ENCODE measurements at places on chromosomes 2 and 18.

DNA sequence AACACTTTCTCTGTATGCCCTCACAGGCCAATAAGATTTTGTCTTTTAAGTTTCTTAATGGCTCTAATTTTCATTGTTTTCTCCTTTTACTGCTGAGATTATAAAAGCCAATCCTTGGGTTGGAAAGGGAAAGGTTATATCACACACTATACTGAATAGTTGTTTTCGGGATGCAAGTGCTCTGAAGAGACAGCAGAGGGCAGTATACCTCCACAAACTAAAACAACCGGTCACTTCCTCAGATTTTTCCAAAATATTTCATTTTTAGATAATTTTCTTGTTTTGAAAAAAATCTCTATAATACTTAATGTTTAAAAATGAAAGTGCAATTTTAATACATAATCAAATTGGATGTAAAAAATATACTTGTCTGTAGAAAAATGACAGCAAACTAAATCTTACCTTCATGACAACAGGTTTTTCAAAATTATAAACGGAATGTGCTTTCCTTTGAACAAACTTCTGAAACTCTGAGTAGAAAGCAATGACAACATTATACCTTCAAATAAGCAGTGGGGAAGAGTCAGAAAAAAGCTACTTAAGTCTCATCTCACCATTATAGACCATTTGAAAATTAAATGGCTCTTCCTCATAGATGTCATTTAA, 82.7 kb downstream of the ORC4 start:
- DNase-seq: no peak

- no peak for DNase-seq
These were observed at the start of gene PLCD4 for GRCh38 chr2:218607436-218608115. Gene PLCD4, plus strand, starts transcription at chr2:218607899. Its CDS starts 7,841 bp downstream, at chr2:218615740.

- DNase-seq: no peak
These were observed 557.9 kb downstream of the TNS1 start for GRCh38 chr2:217444932-217445331.

GRCh38 chr2:12856934-12857601, 140.3 kb downstream of the TRIB2 start:
- no peak for DNase-seq

- DNase-seq: no peak
These were observed 105.4 kb upstream of the LCLAT1 start for GRCh38 chr2:30341500-30342267.

- peak; percentile 41 for DNase-seq
These were observed 66.8 kb upstream of the ASAP2 start for GRCh38 chr2:9139491-9140443.

DNA sequence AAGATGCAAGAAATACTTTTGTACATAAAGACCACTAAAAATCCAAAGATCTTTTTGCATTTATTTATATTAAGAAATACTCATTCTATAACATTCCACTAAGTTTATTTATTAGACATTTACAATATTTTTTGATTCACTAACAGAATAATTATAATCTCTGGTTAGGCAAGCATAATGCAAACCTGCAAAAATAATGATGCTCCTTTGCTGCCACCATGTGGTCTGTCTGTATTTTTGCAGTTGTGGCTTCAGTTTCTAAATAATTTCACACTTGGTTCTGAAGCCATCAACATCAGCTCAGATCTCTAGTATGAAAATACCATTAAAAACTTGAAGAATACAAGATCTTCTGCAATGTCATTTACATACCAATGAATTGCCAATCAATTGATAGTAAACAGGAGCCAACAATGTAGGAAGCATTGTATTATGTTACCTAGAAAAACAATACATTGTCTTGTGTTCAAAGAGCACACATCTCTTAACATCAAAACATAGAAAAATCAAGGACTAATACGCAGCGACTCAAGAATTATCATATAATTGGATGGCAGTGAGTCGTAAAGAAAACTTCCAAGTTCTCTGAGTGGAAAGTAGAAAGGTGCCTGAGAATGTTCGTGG, 28.8 kb upstream of the WDR75 start:
- peak; percentile 18 for DNase-seq

GRCh38 chr18:22378672-22379282, 38.9 kb downstream of the CTAGE1 start:
- DNase-seq: no peak

DNA sequence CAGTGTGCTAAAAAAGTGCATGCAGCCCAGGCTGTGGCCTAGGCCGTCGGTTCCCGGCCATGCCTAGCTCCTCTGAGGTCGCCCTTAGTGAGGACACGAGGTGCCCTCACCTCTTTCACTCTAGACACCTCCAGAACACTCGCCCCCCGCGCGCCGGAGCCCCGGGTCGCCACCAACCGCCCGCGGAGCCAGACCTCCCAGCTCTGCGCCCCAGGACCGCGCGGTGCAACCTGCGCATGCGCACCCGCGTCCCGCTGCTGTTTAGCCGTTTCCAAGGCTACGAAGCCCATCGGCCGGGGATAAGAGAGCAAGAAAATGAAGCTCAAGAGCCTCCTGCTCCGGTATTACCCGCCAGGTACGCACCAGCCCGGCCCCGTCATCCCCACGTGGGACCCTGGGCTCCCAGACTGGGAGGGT, at the start of gene DAW1:
Gene DAW1, plus strand, starts transcription at position 257 of the 417 bp plus-strand sequence. Its CDS starts 59 bp downstream, at position 316.
- DNase-seq: peak; percentile 17

GRCh38 chr2:39678170-39678569, 12.5 kb downstream of the TMEM178A start:
- no peak for DNase-seq

DNA sequence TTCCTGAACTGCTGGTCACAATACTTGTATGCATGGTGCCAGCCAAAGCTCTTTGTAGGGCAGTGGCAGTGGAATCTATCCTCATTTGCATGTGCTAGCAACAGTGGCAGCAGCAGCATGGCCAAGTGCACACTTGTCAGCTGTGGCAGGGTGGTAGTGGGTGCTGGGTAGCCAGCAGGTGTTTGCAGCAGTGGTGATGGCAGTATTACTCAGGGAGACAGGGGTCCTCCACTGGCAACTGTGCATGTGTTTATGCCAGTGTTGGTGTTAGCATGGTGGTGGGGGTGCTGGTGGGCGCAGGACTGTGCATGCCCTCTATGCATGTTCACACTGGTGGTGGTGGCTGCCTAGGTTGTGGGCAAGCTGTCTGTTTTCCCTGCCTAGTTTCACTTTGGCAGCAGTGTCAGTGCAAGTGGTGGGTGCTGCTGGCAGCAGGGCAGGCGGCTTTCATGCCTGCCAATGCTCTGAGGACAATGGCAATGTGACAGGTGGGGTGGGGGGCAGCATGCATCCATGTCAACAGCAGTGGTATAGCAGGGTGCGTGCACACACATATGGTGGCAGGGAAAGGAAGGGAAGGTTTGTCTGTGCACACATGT, 41.2 kb downstream of the GALNT13 start:
- DNase-seq: no peak

- DNase-seq: no peak
These were observed 83.6 kb downstream of the FSHR start for GRCh38 chr2:49070716-49071115.

DNA sequence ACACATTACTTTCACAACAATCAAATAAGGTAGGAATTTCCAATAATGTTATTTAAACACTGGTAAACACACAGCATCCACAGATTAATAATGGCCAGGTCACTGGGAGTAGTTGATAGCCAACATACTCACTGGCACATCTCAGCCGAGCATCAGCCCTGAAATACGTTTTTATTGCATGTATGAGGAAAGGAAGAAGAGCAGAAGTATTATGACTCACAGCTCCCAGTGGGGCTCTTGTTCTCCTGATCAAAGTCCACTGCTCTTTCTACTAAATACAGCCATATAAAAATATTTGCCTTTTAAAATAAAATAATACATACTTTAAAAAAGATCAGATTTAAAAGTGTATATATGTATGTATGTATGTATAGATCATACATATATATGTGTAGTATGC, 999.6 kb downstream of the SUCLG1 start:
- no peak for DNase-seq

- DNase-seq: no peak
These were observed 254.6 kb downstream of the MEIS1 start for GRCh38 chr2:66689456-66690051.

DNA sequence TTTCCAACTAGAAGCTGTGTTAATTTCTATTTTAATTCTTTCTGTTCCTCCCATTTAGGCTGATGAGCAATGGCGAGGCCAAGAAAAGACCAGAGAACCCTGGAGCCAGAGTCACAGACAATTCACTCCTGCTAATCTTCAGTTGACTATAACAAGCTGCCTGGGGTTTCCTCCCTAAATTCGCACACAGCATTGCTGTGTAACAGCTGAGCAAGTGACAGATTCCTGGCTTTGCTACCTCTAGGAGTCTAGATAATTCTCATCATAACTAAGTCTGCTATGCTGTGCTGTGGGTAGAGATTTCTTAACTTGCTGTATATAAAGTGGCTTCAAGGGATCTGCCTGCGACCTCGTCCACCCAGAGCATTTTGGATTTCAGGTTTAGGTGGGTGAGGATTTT, 131.3 kb upstream of the REV1 start:
- no peak for DNase-seq

DNA sequence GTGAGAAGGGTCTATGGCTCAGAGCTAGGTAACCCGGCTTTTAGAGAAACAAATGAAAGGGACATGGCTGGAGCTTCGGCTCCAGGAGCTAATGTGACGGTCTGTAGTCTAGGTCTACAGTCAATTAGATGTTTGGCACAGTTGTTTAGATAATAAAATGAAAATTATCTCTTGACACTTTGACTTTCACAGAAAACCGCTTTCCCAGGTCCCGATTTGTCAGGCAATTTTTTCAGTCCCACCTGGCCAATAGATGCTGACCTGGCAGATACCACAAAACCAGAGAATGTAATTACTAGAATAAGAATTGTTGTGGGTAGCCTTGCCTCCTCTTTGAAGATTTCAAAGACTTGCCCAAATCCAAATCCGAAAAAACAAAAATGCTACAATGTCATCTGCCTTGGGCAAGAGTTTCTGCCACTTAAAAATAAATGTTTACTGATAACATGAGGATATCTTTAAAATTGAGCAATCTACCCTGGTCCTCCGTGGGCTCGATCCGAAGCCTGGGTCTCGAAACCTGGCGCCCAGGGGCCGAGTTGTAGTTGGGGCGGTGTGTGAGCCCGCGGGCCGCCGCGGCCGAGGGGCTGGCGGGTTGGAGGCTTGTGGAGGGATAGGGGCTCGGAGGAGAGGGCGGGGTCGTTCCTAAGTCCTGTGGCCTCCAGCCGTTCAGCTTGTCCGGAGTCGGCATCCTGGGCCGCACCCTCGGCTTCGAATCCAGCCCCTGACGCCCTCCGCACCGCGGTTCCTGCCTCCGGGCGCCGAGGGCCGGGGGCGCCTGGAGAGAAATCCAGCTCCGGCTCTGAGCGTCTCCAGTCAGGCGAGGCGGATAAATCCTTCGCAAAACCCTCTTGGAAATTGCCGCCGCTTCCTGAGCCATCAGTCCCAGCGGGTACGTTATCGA, 2.3 kb downstream of the EMX1 start:
- no peak for DNase-seq

DNA sequence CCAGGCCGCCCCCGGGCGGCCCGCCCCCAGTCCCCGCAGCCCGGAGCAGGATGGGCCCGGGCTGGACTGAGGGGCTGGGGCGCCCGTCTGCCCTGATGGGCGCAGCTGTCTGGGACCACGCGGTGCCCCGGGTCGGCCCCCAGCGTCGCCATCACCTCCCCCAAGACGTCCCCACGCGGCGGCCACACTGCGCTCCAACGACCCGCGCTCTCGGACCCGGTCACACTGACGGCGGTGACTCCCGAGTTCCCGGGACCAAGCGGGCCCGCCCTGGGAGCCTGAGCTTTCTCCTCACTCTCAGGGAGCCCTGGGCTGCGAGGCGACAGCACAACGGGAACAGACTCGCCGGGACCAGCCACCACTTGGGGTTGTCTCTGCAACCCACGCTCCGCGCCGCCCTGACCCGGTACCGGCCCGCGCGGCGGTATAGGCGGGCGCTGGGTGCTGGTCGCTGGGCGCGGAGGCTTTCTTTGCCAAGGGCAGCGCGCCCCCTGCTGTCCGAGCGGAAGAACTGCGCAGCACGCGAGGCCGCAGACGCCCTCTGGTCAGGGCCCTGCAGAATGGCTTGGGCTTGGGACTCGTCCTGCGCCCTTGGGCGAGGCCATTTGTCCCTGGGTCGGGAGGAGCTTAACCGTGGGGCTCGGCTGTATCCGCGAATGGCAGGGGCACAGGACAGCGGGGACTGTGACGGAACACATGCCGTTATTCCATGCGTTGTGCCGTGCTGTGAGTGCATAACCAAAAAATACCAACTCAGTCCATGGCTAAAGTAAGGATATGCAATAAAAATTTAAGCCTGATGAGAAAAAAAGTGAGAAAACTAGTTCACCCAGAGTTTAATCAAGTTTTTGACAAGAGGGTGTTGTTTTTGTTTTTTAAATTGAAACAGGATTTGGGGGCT, 54.8 kb upstream of the ANKRD62 start:
- DNase-seq: peak; percentile 58

- no peak for DNase-seq
These were observed 10.8 kb upstream of the AMER3 start for GRCh38 chr2:130744287-130745117.

DNA sequence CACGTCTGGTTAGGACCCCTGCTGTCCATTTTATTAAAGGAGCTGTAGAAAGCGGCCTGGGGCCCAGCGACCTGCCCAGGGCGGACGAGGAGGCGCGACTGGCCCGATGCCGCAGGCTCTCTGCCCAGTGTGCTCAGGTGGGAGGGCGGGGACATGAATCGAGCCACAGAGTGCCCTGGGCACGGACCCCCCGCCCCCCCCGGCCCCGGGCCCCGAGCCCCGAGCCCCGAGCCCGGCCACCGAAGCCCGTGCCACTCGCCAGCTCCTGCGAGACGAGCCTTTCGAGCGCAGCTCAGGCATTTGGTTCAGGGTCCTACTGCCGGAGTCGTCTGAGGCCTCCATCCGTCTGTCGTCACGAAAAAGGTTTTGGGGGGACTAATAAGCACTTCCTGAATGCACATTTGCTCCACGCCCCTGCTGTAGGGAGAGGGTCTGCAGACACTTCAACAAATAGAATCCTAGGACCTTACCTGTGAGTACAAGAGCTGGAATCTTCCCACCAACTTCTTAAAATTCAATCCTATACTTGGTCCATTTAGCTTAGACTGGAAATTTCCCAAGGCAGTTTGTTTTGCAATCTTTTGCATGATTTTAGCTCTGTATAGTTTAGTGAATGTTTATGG, 602 bp upstream of the ADAM17 start:
- no peak for DNase-seq

DNA sequence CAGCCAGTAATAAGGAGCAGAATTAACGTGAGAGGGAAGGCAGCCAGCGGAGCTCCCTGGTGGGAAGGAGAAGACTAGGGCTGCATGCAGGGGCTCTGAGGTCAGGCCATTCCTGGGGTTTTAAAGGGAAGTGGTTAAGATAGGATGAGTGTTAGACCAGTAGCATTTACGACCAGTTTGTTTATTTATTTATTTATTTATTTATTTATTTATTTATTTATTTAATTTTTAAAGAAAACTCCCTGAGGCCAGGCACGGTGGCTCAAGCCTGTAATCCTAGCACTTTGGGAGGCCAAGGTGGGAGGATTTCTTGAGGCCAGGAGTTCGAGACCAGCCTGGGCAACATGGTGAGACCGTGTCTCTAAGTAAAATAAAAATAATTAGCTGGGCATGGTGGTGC, 152.8 kb downstream of the FHOD3 start:
- no peak for DNase-seq

GRCh38 chr18:76450452-76451395, 44.3 kb downstream of the ZNF516 start:
- DNase-seq: no peak
